NCI-H2029 treated with DMSO at 0.1 percent for 48 hours (cell line): ENCODE measurements at places on chromosomes 7 and 10.

GRCh38 chr10:24721229-24722106, 2.2 kb downstream of the ARHGAP21 start:
- DNase-seq = no peak

DNA sequence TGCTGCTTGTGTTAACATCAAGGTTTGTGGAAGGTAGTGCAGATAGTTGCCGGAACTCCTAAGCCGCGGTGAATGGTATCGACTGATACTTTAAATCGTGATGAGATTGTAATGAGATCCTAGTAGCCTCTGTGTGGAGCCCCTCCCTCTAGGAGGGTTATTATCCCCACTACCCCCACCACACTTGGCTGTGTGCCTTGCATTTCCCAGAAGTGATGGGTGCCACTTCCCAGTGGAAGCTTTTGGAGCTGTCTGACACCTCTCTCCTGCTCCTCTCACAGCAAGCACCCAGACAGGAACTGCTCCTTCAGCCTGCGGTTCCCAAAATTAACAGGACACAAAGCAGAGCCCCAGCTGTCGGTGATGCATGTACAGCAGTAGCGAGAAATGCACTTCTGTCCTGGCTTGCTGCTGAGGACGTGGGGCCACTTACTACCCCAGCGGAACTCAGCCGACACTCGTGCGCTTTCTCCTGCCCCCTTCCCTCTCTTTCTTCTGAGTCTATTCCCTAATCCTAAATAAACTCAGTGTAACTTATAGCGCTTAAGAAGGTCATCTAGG, 52.5 kb downstream of the PRKAG2 start:
- DNase-seq = no peak

GRCh38 chr10:83965473-83965872, 173.8 kb upstream of the GHITM start:
- no peak for DNase-seq

DNA sequence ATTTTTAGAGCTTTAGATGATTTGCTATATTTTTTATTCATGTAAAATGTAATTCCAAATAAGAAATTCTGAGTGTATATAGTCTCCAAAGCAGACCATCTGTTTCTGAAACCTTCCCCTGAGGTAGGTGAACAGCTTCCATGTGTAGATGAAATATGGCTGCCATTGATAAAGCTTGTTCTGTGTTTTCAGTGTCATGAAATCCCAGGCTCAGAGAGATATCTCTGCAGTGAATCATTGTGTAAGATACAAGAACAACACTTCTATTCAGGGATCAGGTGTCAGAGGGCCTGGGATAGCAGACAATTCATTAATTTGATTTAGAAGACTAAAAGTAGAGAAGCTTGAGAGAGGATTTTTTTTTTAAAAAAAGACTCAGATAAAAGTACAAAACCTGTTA, 29.1 kb downstream of the ACTA2 start:
- no peak for DNase-seq

DNA sequence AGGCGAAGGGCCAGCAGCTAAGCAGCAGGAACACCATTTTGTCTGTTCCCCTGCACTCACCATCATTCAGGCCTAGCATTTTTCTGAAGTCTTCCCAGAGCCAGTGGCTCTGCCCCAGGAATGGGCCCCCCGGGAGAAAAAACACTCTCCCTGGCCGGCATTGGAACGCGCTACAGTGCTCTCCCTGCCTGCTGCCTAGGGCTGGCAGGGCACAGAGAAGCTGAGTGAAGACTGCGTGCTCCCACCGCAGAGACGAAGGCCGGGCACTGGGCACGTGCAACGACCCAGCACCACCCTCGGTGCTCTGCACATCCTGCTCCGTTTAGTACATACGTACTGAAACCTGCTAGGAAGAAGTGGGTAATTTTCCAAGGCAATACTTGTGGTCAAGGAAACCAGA, 34.4 kb downstream of the HSPA12A start:
- DNase-seq = no peak

- no peak for DNase-seq
These were observed 826 bp downstream of the CHPF2 start for GRCh38 chr7:151232917-151233701.

DNA sequence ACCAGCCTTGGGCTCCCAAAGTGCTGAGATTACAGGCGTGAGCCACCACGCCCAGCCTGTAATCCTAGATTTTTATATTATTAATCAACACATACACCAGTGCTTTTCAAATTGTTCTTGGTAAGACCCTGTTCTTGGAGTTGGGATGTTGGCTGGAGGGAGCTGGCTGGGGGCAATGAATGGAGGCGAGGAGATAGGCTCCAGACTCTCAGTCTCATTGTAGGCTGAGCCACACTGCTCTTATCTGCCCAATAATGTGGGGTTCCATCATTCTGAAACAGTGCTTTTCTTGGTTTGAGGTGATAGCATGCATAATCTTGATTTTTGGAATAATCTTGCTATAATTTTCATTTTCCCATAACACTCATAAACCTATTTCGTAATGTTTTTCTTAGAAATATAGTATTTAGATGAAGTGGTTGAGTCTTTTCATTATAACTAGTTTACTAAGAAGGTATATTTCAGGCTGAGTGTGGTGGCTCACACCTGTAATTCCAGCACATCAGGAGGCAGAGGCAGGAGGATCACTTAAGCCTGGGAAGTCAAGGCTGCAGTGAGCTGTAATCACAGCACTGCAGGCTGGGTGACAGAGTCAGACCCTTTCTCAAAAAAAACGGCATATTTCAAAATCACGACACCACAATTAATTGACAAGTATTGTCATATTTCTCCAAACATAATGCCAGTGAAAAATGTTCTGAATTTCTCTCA, 65.1 kb upstream of the LYZL2 start:
- no peak for DNase-seq

DNA sequence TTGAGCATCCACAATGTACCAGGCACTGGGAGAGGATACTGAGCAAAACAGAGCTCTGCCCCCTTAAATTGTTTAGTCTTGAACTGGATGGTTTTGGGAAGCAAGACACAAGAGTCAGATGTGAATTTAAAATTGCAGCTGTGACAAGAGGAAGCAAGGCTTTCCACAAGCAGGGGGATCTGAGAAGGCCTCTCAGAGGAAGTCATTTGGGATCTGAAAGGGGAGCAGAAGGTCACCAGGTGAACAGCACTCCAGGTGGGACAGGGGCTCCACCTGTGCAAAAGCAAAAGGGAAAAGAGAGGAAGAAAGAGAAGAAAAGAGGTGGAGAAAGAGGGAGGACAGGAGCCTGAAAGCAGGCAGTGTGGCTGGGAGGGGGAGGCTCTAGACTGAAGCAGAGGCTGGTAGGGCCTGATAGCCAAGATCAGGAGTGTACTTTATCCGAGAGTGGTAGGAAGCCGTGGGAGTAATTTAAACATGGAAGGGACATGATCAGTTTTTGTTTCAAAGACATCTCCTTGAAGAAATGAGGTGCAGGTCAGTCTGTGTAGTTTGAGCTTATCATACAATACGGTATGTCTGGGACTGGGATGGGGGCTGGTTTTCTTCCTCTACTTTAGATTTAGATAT, 76.1 kb upstream of the DUSP5 start:
- no peak for DNase-seq

GRCh38 chr10:1247598-1248261, 191.5 kb downstream of the WDR37 start:
- no peak for DNase-seq

DNA sequence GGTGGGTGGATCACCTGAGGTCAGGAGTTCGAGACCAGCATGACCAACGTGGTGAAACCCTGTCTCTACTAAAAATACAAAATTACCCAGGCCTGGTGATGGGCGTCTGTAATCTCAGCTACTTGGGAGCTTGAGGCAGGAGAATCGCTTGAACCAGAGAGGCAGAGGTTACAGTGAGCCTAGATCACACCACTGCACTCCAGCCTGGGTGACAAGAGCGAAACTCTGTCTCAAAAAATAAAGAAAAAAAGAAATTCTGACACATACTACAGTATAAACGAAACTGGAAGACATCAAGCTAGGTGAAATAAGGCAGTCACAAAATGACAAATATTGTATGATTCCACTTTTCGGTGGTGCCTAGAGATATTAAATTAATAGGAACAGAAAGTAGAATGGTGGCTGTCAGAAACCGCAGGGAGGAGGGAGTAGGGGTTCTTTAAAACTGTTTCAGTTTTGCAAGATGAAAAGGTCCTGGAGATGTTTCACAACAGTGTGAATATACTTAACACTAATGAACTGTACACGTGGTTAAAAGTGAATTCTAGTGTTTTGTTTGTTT, 23.2 kb downstream of the PILRA start:
- no peak for DNase-seq

DNA sequence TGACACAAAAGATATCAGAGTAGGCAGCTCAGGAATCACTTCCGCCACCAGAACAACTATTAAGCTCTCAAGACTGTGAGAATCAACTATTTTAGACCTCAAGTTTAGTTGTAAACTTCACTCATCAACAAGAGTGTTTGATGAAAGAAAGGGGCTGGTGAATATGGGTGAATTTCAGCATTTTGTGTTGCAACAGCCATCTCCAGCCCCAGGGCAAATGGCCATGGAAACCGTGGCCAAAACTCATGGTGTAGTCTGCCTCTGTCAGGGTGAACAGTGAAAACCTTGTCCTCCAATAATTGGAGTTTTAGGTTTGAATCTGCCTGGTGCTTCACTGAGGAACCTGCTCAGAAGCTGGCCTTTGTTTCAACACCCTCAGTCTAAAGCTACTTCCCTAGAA, 60.0 kb downstream of the POLR1F start:
- DNase-seq = no peak

DNA sequence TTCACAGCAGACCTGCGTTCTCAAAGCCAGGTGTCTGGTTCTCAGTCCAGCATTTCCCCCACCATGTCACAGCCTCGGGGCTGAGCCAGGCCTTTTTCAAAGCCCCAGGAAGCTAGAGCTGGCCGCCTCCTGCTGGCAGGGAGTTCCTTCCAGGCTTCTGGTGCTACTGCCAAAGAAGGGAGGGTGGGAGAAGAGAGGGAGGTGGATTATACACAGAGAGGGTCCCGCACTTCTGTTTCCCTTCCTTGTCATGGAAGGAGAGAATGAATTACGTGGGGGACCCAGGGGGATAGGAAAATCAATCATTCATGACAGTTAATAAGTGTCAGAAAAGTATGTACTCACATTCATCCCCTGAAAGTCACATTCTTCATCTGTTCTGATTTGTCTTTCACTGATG, 600 bp upstream of the LGI1 start:
- no peak for DNase-seq

DNA sequence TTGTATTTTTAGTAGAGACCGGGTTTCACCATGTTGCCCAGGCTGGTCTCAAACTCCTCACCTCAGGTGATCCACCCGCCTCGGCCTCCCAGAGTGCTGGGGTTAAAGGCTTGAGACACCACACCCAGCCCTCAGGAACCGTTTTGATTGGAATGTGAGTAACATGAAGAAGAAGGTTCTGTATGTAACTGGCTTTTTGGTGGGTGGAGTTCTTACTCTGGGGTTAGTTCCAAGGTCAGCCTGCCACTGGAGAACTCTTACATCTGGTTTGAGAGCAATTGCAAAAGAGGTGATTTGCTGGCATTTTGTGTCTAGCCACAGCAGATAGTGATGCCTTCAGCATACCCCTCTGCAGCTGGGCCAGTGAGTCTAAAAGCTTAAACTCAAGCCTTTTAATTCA, 457.8 kb upstream of the VSTM2A start:
- DNase-seq = no peak

DNA sequence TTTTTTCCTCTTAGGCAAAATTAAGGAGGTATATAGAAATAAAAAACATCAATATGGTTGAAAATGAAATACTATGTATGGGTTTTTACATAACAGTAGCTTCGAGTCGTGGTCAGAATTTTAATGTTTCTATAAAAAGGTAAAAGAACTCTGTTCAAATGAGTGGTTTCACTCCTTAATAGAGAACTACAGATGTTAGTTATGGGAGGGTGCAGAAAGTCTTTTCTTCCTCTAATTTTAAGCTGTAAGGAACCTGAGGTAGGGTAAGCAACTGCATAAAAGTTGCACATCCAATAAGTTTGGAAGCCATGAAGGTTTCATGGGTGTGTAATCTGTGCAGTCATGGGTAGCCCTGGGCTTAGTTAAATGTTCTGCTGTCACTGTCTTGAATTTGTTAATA, 141.3 kb downstream of the SUGCT start:
- DNase-seq = no peak

DNA sequence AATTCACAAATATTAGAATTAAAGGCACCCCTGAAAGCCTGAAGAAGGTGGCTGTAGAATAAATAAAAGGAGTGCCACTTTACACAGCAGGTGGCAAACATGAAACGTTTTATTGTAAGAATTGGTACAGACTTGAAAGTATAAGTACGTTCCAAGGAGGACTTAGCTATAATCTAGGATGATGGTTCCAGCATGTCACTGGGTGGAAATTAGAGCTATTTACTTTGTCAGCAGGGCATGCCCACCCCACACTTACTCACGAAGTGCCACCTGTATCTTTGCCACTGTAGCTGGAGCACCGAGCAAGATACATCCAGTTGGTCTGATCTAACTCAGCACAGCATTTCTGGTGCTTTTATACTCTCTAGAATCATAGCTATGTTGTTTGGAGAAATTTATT, 97.8 kb downstream of the GRM8 start:
- DNase-seq = no peak

DNA sequence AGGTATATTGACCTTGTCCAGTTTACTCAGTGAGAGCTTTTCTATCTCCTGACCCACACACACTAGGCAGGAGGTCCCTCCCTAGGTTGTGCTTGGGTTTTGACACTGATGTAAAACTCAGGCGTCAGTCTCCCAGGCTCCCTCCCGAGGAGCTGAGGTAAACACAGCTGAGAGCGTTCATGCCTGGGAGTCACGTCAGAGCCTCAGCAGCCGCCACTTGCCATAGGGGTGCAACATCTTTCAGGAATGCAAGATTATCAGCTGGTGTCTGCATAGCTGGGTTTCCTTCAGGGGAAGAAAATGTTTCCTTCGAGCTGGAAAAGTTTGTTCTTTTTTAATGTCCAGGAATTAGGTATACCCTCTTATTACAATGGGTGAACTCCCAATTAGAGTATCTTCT, 70.6 kb downstream of the FGFR2 start:
- DNase-seq = no peak

DNA sequence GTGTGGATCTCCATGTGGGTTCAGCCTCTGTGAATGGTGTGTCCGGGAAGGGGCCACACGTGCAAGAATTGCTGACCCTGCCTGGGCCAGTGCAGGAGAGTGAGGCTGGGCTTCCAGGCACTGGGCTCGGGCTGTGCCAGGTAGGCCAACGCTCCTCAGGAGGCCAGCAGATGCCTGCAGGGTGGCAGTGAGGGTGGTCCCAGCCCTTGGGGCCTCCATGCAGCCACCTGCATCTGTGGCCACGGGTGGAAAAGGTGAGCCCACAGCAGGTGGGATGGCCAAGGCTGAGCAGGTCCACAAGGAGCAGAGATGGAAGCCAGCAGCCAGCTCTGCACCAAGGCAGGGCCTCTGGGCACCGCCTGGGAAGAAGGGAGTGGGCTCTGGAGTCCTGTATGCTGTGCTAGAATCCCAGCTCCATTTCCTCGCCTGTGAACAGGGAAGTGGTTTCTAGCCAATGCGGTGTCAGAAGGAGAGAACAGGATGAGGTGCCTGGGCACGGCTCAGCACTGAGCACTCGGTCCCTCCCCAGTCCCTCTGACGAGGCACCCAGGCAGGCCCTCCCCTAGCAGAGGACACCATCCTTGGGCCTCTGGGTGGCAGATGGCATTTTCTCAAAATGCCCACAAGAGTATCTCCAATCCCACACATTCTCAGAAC, 31.1 kb upstream of the RET start:
- DNase-seq = no peak
